ENCODE measurements at places on chromosomes 5 and 9. TPM values are rescaled to one million over a fixed set of nuclear protein-coding genes. Genes with fewer than 3 reads are reported as not detected.

Gene AK8
- not detected for total RNA-seq

GRCh38 chr9:20290257-20290656 lies 332.0 kb downstream of the MLLT3 start:
- peaks cover 23% of the 10 kb centered on the region for H3K4me1 ChIP-seq
- H3K36me3 ChIP-seq: peaks cover 57% of the 10 kb centered on the region
- no peaks in the 10 kb centered on the region for H3K27me3 ChIP-seq
- H3K4me3 ChIP-seq: no peak overlapping the region
- DNase-seq: no peak
- no peak overlapping the region for H3K27ac ChIP-seq

GRCh38 chr5:58258984-58259684 lies 200.8 kb downstream of the PLK2 start:
- H3K4me1 ChIP-seq: no peaks in the 10 kb centered on the region
- no peak for DNase-seq
- no peak overlapping the region for H3K27ac ChIP-seq
- H3K27me3 ChIP-seq: peaks cover 3% of the 10 kb centered on the region

DNA sequence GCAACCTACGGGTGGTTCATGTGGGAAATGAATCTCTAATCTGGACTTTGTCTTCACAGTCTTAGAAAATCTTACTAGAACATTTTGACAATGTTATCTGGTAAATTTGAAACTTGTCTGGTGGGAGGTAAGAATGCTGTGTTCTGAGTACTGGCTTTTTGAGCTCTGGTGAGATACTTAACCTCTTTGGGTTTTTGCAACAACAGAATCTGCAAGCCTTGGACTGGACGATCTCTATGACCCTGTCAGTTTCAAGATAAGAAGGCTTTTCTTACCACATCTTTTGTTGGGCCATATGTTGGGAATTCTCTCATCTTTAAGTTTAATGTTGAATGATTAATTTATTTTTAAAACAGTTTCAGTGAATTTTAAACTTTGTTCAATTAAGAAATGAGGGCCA lies 112.9 kb downstream of the GOLPH3 start:
- H3K27ac ChIP-seq: no peak overlapping the region
- no peaks in the 10 kb centered on the region for H3K36me3 ChIP-seq
- H3K27me3 ChIP-seq: no peaks in the 10 kb centered on the region
- H3K4me3 ChIP-seq: no peak overlapping the region

DNA sequence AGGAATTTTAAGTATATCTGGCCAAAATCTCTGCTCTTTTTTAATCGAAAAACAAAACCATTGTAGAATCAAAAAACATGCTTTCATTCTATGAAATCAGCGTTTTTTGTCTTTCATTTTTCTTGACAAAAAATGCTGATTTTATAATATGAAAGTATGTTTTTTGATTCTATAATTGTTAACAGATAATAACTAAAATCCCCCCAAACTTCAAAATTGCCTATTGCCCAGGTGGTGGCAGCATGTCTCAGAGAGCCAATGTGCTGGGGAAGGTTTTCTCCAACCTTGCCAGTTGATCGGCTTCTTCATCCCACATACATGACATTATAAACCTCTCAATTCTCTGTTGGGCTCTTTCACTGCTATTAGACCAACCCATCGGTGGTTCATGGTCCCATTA lies 5.1 kb upstream of the SMIM15 start:
- H3K27ac ChIP-seq: no peak overlapping the region
- no peaks in the 10 kb centered on the region for H3K27me3 ChIP-seq
- H3K36me3 ChIP-seq: no peaks in the 10 kb centered on the region
- no peak for DNase-seq
- H3K4me1 ChIP-seq: peaks cover 12% of the 10 kb centered on the region
- H3K4me3 ChIP-seq: no peak overlapping the region

DNA sequence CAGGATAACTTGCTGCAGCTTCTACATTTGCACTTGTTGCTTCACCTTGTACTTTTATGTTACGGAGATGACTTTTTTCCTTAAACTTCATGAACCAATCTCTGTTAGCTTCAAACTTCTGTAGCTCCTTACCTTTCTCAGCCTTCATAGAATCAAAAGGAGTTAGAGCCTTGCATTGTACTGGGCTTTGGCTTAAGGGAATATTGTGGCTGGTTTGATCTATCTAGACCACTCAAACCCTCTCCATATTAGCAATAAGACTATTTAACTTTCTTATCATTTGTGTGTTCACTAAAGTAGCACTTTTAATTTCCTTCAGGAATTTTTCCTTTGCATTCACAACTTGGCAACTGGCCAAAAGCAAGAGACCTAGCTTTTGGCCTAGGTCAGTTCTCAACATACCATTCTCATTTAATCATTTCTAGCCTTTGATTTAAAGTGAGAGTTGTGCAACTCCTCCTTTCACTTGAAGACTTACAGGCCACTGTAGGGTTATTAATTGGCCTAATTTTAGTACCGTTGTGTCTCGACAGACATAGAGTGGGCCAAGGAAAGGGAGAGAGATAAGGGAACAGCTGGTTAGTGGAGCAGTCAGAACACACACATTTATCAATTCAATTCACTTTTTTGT lies 63.7 kb downstream of the SHOC1 start:
- H3K4me3 ChIP-seq: no peak overlapping the region
- no peak for DNase-seq
- peaks cover 2% of the 10 kb centered on the region for H3K4me1 ChIP-seq
- no peaks in the 10 kb centered on the region for H3K27me3 ChIP-seq
- peaks cover 16% of the 10 kb centered on the region for H3K36me3 ChIP-seq
- no peak overlapping the region for H3K27ac ChIP-seq
